ENCODE measurements at places on chromosomes 3 and 15. TPM values are rescaled to one million over a fixed set of nuclear protein-coding genes. Genes with fewer than 3 reads are reported as not detected.
A peak's percentile ranks its signal among the peaks of the same experiment; 100 is the strongest.

The CTXN2 gene
- not detected for total RNA-seq

The ROPN1 gene
- total RNA-seq: not detected

The ANKRD34C gene
- not detected for total RNA-seq

The IGSF10 gene
- total RNA-seq: under 0.01 TPM

The RPL32 gene
- 1,030 TPM for total RNA-seq

The PPARG gene
- 14.7 TPM for total RNA-seq

The RHCG gene
- 0.07 TPM for total RNA-seq

DNA sequence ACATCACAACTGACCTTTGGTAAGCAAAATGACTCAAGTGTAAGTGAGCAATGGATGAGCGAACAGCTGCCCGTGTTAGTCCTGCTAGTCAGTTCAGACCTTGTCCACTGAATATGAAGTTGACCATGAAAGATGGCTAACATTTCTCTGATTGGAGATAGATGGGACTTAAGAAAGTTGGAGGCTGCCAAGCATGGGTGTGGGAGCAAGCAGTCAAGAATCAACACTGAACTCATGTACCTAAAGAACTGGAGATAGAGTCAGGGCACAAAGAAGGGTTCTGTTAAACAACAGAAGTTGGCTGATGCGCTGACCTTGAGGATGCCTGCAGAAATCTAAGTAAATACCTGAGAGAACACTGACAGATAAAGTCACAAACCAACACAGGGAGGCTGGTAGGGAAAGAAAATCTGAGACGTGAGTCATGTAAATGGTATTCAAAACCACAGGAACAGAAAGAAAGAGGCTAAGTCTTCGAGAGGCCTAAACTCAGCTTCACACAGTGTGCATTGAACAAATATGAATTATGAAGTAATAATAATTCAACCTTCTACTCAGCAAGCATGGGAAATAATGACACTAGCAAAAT, 30.7 kb upstream of the ANPEP start:
- DNase-seq: peak; percentile 76

- DNase-seq: no peak
Observed at GRCh38 chr3:114071786-114072185, 15.2 kb downstream of the QTRT2 start.

- DNase-seq: peak; percentile 74
Observed at GRCh38 chr3:196159952-196160804, 51.0 kb downstream of the ZDHHC19 start.

- DNase-seq: no peak
Observed at GRCh38 chr15:22904736-22905135, 66.3 kb downstream of the NIPA2 start.

GRCh38 chr3:39130693-39131265, 22.6 kb downstream of the CSRNP1 start:
- no peak for DNase-seq

DNA sequence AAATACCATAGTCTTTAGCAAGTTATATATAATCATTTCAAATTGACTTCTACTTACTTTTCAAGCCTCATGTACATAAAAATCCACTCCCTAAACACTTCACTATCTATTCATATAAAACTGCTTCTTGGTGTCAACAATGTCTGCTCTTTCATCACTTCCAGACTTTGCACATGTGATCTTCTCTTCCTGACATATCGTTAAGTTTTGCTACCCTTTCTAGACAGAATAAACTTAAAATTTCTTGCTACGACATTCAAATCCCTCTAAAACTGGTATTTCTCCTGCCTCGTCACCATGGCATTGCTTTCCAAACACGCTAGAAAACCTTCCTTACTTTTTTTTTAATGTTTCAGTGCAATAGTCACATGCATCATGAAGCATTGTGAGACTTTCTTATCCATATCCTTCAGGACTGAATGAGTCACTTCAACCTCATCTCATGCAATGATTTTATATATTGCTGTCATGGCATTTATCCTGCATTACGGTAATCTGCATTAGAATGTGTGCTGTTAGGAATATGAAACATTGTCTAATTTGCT, 122.8 kb downstream of the GMNC start:
- no peak for DNase-seq

- DNase-seq: no peak
Observed at GRCh38 chr3:27289769-27290413, 79.3 kb downstream of the NEK10 start.

- no peak for DNase-seq
Observed at GRCh38 chr15:78836333-78836732, 25.1 kb upstream of the ADAMTS7 start.

DNA sequence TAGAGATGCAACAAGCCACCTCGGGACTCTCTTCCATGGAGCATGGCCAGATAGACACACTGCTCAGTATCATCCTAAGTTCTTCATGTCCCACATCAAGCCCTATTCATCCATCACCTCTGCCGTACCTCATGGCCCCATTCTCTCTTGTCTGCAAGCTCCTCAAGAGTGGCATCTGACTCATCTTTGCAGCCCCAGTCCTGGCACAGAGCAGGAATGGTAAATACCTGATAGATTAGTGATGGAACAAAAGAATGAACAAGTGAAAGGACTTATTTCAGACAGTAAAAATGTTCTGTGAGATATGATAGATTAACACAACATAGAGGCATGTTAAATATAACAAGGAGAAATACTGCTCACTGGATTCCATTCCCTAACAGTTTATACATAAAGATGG, 176.4 kb downstream of the ISL2 start:
- DNase-seq: no peak

DNA sequence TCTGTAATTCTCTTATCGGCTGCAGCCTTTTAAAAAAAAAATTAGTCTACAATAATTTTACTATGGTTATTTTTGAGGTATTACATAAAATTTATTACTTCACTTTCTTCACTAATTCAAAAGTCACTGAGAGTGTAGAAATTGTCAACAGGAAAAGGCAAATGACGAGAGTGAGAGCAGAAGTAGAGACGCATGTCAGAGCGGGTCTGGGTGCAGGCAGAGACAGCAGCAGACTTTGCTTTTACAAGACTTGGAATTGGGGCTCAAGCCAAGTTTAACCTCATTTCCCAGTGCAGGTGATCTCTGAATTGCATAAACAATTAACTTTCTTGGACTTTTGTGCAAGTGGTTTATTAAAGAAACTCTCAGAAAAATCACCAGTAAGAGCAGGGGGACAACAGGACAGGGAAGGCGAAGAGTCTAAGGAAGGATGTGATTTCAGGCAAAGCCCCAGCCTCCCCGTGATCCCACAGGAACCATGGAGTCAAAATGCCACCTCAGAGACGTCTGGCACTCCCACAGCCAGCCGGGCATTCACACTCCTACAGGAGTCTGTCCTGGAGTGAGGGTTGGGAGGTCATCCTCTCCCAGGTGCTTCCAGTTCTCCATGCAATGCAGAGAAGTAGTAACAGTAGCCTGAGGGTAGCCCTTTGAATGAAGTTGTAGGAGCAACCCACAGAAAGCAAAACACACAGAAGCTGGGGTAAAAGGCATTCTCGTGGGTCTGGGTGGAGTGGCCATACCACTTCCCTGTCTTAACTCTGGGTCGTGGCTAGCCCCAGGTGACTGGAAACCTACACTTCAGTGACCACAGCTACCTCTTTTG, 274.0 kb upstream of the TGFBR2 start:
- DNase-seq: no peak

DNA sequence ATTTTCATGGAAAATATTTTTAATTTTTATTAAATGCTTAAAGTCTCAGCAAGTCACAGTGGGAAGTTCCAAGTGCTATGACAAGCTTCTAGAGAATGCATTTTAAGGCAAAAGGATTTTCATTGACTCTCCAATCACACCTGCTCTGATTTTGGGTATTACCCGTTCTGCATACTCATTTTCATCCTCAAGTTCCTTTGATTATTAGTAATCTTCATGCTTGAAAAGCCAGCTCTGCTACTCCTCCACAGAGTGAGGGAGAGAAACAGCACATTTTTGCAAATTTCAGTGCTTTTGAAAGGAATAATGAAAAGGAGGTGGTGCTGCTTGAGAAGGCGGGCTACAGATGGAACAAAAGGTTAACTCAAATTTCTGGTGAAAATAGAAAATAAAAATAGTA, 450.7 kb downstream of the NSUN3 start:
- DNase-seq: no peak

DNA sequence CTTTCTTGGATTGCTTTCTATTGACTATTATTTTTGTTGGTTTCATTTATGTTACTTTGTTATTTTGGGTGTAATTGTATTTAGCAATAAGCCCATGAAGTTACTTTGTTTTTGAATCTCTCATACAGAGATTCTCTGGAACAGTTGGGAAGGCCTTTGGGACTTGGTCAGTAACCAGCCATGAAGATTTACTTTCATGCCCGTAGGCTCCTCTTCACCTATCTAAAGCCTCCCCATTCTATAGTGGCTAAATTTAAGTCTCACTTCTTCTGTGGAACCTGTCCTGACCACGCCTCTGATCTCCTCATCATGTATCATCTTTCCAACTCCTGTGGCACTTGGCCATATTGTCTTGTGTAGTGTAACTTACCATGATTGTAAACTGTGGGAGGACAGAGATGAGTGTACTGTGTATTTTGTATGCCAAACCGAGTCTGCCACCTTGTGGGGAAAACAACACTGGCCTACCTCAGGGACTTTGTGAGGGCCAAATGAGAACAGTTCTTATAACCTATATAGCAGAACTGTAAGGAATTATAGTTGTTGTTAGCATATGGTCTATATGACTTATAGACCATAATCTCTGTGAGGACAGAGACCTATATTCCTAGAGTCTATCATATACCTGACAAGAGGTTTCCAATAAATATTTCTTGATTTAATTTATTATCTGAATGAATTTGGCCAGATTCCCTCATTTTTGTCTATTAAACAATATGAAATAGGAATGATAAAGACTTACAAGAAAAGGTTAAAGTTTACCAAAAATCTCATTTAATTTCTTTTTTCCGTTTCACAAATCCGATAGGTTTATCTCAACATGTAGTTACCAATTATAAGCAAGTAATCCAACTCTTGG, 75.0 kb downstream of the STARD9 start:
- peak; percentile 32 for DNase-seq

- DNase-seq: no peak
Observed at GRCh38 chr3:194504146-194504545, 17.3 kb upstream of the ATP13A3 start.

DNA sequence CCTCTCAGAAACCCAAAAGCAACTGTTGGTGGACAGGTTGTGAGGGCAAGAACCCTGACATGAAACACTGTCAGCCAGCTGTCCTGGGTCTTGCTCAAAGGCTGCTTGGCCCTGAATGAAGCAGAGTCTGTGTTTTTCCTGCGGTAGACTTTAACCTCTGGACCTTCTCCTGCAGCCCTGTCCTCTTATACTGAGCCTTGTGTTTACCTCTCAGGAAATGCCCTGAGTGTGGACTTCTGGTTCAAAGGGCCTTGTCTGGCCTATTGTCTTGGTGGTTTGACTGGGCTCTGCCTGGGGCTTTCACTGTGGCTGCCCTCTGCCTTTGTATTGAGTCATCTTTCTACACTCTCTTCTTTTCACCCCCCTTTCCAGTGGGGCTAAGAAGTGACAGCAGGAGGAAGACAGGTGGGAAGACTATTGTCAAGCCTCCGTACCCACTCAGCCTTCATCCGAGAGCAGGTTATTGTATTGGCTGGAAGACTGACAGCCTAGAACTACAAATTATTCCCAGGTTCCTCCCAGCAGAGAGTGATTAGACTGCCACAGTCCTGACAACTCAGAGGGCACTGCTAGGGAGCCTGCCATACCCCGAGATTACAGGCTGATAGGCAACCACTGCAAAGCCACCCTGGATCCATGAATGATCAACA, 3.5 kb downstream of the SEC13 start:
- DNase-seq: no peak

GRCh38 chr15:99744142-99744541, 10.9 kb upstream of the LYSMD4 start:
- no peak for DNase-seq

DNA sequence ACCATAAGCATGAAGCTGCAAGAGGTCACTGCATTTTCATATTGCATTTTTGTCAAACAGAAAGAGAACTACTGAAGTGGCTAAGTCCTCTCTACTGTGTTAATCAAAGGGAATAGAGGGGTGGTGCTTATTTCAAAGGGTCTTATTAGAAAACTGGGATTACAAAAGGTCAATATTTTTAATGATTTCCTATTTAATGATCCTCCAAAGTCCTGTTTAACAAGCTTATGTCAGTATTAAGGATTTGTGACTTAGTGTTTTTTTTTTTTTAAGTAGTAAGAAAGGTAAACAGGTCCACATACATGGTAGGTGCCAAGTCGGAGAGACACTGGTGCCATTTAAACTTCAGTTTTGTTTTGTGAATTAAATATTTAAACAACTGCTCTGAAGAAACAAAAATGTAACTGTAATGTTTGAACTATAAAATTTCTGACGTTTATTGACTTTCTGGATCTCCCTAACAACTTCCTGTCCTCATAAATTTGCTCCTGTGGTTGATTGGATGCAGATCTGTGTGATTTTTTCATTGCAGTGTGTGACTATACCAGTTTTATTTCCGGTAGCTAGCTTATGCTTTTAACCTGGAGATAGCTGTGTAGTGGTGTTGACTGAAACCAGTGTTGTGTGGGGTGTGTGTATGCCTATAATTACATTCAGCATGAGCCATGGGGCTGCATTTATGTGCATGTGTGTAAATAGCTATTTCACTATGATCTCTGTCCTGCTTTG, 8.6 kb upstream of the CACNA1D start:
- DNase-seq: no peak
